NCI-H446 treated with DMSO at 0.1 percent for 48 hours (cell line): ENCODE measurements at places on chromosomes 3 and 15.
A peak's percentile ranks its signal among the peaks of the same experiment; 100 is the strongest.

GRCh38 chr3:115651087-115651486, 27.8 kb downstream of the GAP43 start:
- no peak for DNase-seq

DNA sequence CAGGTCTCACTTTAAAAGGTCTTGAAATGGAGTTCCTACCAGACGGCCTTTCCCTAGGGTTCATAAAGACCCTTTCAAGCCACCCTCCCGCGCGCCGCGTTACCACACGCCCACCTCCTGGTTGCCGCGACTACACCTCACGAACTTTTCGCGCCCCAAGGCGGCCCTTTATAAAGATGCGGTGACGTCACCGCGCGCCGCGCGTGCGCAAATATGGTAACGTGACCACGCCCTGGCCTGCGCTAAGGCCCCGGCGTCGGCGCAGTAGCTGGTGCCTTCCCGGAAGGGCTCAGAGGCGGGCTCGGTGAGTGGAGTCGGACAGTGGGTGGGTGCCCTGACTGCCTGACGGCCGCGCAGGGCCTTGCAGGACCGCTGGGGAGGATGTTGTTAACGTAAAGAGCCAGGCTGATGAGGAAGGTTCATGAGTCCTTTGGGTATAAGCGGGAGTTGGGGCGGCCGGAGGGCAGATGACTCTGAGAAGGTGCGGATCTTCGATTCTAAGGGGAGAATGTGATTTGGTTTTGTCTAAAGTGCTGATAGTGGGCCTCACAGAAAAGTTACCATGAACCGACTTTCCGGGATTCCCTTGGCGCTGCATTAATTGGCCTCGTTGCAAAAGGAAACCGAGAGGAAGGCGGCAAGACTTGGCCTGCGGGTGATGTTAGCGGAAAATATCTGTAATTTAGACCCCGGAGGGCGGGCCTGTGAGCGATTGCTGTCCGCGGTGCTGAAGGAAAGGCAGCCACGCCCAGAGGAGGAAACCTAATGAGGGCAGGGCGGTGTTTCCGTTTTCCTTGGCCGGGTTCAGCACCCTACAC, 54.4 kb downstream of the FEZF2 start:
- peak; percentile 84 for DNase-seq

DNA sequence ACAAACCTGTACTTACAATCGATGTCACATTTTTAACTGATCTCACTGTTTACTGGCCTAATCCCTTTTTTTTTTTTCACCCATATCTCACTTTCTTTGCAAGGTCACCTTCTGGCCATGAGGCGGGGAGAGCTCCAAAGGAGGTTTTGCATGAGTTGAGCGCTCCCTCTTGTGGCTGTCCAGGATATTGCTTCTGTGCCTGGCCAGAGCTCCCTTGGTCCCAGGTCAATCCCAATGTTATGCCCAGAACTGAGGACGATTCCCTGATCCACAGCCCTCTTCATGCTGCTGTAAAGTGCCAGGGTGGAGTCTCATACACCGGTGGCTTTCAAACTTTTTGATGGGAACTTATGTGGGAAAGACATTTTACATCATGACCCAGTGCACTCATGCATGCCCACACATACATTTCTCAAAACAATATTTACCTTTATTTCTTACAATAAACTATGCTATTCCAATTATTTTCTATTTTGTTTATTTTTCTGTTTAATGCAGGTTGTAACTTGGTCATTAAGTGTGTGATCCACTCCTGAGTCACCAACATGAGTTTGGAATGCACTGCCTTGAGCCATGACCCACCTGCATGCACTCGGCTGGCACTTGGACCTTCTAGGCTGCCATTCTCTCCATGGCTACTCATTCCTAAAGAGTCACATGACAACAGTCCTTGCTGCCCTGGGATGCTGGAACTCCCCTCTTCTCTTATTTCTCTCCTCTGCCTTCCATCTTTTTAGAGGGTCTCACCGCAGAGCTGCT, 9.6 kb upstream of the SST start:
- peak; percentile 25 for DNase-seq

DNA sequence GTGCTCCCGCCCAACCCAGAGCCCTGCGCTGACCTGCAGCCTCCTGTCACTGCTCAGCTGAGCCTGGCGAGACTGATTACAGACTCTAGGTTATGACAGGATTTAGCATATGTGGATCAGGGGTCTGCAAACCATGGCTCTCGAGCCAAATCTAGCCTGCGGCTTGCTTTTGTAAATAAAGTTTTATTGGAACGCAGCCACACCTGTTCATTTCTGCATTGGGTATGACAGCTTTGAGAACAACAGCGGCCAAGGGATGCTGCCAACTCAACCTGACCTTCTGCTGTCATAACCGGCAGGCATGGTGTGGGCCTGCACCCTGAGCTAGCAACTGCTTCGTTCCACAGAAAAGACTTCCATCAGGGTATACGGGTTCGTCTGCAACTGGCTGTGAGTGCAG, 50.5 kb upstream of the IQSEC1 start:
- no peak for DNase-seq

DNA sequence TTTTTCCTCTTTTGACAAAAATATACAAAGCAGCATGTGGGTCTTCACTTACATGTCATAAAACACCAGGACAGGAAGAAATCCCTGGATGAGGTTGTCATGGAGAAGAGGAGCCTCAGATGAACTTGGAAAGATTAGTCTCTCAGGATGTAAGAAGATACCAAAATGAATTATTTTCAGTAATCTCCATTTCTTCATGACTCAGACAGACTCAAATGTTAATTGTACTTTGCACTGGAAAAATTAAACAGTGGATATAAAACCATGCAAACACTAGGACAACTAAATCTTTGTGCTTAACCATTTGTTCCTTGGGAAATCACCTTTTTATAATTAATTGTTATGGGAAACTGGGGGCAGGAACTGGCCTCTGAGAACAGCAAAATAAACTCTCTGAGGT, 237.0 kb downstream of the CD47 start:
- DNase-seq = no peak

- no peak for DNase-seq
These were observed 17.0 kb upstream of the AVEN start for GRCh38 chr15:34055868-34056595.

- DNase-seq = peak; percentile 77
These were observed 51.9 kb upstream of the MUC13 start for GRCh38 chr3:124986192-124987143.

DNA sequence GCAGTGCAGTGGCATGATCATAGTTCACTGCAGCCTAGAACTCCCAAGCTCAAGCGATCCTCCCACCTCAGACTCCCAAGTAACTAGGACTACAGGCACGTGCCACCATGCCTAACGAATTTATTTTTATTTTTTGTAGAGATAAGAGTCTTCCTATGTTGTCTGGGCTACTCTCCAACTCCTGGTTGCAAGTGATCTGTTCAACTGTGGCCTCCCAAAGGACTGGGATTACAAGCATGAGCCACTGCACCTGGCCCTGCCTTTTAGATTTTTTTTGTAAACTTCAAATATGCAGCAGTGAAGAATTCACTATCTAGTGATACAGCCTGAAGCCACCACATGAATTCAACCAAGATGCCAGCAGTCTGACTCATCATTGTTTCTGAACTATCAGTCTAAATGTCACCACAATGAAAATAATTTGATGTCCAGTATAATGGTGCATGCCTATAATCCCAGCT, 32.7 kb downstream of the UBXN7 start:
- no peak for DNase-seq

GRCh38 chr15:82303956-82304777, 41.5 kb downstream of the SAXO2 start:
- no peak for DNase-seq

- no peak for DNase-seq
These were observed 5.9 kb downstream of the CGNL1 start for GRCh38 chr15:57382215-57382614.

- no peak for DNase-seq
These were observed 14.9 kb downstream of the MAGI1 start for GRCh38 chr3:66023738-66024385.

- peak; percentile 2 for DNase-seq
These were observed 79.4 kb upstream of the CNTN3 start for GRCh38 chr3:74693696-74694393.

DNA sequence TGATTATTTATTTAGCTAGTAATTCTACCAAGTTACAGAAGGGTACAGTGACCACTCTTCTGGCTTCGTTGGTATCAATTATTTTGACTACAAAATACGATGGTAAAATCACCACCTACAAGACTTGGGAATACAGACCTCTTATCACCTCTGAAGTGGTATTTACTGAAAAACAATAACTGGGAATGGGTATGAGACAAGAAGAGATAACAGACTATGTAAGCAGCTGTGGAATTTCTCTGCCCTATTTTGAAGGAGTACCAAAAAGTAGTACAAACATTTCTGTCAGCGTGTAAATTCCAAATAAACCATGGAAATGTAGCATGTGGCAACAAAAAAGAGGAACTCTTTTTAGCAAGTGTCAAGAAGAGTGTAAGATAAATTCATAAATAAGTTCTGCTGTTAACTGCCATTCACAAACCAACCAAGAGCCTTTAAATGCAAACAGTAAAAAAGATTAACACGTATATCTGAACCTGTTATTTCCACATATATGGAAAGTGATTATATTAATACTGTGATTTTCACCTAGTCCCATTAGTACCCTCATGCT, 77.0 kb upstream of the SLC12A8 start:
- no peak for DNase-seq

DNA sequence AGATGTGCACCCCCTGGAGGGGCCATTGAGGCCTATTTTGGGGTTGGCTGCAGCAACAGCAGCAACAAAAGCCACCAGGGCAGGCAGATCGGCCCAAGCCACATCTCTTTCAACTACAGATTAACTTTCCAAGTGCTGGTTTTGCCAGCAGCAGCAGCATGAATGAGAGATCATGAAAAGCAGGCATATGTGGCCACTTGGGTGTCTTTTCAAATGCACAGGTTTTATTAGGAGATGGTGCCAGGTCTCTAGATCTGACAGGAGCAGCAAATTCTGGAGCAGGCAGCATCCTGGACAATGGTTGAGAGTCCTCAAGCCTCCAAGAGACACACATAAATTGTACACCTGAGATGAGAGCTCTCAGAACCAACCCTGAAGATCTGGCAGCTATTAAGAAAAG, 31.7 kb upstream of the CCDC66 start:
- no peak for DNase-seq

DNA sequence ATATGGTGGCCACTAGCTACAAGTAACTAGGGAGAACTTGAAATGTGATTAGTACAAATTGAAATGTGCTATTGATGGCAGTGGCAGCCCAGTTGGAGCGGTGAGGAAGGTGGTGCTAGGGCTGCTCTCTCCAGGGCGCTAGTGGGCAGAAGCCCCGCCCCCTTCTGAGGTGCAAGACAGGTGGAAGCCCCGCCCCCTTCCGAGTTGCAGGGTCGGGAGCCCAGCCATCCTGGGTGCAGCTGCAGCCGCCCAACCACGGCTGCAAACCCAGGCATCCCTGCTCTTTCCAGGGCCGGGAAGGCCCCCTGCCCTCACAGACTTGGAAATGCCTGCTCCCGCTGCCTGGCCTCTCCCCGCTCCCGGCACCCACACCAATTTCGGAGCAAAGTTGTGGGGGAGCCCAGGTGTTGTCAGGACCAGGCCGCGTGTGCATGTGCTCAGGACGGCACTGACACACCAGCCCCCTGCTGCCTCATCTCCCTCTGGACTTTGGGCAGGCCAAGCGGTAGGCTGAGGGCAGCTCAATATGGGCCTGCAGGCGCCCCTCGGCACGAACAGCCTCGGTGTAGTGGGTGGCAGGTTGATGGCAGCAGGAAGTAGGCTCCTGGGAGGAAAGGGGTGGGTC, 10.0 kb downstream of the ATR start:
- no peak for DNase-seq

- DNase-seq = no peak
These were observed 69.3 kb downstream of the PIK3R4 start for GRCh38 chr3:130677343-130677742.

DNA sequence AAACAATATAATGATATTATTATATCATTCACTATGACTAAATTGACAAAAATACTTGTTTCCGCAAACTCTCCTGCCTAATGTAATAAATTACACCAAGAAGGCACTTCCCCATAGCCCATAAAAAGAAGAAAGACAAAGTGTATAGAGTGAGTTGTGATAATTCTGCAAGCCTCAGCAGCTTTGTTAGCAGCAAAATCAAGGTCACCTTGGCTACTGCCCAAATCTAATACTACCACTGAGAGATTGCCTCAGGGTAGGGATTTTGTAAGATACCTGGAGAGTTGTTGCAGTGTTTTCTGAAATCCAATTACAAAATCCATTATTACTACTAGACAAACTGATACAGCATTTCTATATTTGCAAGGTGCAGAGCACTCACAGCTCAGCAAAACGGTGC, 503.5 kb downstream of the FGF12 start:
- no peak for DNase-seq

DNA sequence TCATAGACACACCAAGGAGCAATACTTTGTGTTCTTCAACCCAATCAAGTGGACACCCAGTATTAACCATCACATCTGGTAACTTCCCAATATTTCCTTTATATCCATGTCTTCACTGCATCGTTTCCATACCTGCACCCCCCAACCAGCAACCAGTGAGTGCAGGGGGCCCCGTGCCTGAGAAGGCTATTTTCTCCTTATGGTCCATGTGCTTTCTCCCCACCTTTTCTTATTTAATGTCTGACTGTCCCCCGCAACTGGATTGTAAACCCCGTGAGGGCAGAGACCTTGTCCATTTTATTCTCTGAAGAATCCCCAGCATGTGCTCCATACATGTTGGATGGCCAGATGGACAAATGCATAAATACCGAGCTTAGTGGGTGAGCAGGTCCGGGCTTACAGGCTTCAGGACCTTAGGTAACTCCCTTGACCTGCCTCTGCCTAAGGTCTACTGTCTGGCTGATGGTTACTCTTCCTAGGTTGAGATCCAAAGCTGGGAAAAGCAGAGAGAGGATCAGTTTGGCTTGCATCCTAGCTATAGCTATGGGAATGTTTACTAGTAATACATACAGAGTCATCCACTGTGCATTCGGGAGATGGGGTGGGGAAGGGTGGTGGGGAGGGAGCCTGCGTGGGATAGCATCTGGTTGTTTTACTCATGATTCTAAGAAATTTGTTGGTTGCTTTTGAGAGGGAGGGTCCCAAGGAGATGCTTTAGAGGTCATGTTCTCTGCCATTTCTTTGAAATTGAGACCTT, 41.5 kb downstream of the PXYLP1 start:
- no peak for DNase-seq

DNA sequence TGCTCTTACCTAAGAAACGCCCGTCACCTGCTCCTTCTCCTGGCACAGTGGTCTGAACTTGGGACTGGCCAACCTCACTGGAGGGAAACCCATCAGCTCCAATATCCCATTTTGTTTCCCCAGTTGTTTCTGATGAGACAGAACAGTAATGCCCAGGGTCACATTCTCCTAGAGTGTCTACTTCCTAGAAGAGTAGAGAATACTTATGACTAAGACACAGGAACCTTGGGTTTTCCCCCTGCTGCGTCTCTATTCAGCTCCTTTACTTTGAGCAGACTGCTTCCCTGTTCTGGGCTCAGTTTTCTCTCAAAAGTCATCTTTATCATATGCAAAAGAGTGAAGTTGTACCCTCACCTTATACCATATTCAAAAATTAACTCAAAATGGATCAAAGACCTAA, 79.4 kb downstream of the POLR2M start:
- no peak for DNase-seq

- DNase-seq = no peak
These were observed 55.7 kb downstream of the B3GNT5 start for GRCh38 chr3:183308751-183309150.
